Left colon (tissue), 2 donors: ENCODE measurements at places on chromosomes 16 and 17. TPM values are rescaled to one million over a fixed set of nuclear protein-coding genes. Genes with fewer than 3 reads are reported as not detected.

DNA sequence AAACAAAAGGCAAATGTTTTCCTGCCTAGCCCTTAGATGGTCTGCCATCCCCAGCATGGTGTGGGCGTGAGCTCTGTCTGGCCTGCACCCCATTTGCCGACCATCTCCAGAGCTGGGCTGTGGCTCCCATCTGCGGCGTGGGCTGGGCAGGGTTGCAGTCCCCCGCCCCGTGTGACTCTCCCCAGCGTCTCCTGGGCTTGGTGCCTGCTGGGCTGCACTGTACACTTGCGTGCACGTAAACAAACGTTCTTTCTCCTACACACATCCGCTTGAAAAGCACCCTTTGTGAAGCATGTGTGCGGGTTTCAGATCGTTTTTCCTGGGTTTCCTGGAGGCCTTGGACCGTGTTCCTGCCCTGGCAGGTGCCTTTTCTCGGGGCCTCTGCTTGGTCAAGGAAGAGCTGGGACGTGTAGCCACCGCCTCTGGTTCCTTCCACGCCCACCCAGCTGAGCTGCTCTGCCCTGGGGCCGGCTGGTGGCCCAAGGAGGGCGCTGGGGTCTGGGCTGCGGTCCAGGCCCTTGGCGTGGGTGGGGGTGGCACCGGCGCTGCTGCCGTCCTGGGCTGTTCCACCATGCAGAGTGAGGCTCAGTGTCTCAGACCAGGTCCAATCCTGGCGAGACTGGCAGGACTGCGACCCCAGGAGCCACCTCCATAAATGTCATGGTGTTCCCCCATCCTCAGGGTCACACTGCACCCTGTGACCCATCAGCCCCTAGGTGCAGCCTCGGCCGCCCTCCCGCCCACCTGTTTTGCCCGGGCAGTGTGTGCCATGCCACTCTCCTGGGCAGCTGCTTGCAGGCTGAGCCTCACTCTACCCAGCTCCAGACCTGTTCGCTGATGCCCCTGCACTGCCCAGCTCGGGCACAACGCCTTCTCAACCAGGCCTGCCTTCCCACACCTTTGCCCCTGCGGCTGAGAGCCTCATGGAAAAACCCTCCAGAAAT is 9.9 kb upstream of the BAIAP3 start:
- no peak for DNase-seq

DNA sequence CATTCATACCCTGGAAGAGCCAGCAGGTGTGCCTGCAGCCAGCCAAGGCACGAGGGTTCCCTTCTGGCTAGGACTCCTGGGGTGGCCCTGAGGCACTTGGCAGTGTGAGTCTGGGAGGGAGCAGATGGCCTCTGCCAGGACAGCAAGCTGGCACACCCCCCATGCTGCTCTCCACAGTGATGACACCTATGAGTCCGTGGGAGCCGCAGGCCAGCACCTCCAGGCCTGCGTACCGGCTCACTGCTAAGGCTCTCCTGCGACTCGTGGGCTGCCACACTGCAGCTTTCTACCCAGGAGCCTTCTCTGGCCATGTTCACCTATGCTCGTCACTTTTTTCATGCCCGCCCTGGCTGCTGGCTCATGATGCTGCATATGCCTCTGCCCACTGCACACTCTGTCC is 68.1 kb downstream of the NDEL1 start:
- DNase-seq, result no peak

DNA sequence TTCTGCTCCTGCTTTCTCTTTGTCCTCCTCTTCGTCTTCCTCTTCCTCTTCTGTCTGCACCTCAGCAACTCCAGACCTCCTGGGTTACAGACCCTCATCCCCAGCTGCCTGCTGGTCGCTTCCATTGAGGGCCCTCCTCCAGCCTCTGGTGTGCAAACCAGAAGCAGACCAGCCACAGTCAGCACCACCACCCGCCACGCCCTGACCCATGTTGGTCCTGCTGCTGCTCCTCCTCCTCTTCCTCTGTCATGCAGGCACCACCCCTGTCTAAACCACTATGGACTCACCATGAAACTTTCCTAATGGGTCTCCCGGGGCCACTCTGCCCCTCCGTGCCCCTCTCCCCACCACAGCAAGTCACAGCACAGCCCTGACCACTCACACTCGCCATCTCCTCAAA is 11.4 kb upstream of the OGFOD3 start:
- DNase-seq, result no peak

- DNase-seq, result no peak
Observed at GRCh38 chr17:49984283-49984682, 10.7 kb downstream of the DLX3 start.

- DNase-seq, result no peak
Observed at GRCh38 chr17:27621942-27622559, 8.9 kb upstream of the LGALS9 start.

- DNase-seq, result no peak
Observed at GRCh38 chr17:37399265-37399803, 7.3 kb downstream of the ACACA start.

The FMNL1 gene
- 12.2 TPM for total RNA-seq

- DNase-seq, result peak; percentile 77
Observed at GRCh38 chr16:88743693-88744576, 37.6 kb downstream of the CTU2 start.

DNA sequence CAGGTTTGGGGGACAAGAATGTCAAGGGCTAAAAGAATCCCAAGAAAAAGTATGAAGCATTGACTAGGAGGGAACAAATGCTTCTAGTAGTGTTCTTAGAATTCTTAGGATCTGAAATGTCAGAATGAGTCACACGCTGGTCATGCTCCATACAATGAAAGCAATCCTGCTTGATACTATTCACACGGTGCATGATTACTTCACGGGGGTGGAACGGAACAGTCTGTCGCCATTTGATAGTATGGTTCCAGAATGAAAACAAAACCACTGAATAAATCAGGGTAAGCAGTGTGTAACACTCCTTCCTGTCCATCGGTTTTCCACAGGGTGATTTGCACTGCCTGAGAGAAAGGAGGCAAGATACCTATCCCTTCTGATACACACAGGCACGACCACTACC is 22.9 kb upstream of the YWHAE start:
- DNase-seq, result no peak

- no peak for DNase-seq
Observed at GRCh38 chr16:61926766-61927165, 109.5 kb downstream of the CDH8 start.

The RABEP1 gene
- 28.1 TPM for total RNA-seq

The HIGD1B gene
- total RNA-seq, result not detected

DNA sequence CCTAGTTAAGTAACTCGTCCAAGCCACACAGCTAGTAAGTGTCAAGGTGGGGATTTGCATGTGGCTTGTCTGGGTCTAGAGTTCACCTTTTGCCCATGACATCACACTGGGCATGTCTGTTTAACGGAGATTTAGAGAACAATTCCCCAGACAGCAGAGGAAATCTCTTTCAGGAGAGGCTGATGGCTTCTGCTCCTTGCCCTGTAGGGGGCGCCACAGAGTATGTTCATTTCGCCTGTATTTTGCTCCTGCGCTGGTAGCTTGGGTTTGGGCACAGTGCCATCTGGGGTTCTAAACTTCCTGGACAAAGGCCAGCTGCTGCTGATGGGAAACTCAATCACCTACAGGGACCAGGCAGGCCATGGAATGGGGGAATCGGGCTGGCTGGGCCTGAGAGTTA is 20.4 kb downstream of the OTOA start:
- no peak for DNase-seq

The KAT7 gene
- total RNA-seq, result 42.3 TPM

DNA sequence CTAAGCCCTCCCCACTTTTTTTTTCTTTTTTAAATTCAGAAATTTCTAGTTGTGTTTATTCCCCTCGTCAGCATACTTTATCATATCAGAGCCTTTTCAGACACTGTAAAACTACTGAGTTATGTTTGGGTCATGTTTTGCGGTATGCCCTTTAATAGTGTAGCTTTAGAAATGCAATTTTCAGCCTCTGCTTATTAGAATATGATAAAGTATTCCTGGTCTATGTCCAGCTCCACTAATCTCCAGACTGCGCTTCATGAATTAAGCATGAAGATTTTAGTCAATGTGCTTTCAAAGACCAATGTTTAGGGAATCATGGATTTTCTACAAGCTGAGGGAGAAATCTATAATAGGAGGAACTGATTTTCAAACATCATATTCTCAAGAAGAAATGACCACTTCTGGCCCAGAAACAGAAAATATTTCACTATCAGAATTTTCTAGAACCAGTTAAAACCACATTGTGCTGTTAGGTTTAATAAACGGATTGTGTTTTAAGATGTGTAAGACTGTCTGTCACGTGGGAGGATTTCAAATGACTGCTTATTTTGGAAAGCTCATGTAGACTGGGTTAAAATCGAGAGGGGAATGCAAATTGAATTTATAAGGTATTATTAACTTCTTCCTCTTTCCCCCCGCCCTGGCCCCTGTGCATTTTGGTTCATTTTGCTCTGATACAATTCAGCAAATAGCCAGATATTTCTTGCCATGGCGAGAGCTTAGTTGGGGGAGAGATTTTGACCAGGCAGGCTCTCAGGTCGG is 498.5 kb downstream of the WWOX start:
- DNase-seq, result no peak

DNA sequence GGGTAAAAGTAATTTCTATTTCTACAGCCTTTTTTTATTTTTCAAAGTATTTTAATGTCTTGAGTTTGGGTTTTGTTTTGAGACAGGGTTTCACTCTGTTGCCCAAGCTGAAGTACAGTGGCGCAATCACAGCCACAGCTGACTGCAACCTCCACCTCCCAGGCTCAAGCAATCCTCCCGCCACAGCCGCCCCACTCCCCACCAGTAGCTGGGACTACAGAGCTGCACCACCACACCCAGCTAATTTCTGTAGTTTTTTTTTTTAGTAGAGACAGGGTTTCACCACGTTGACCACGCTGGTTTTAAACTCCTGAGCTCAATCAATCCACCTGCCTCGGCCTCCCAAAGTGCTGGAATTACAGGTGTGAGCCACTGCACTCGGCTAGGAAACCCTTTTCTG is 44.0 kb downstream of the TUBD1 start:
- peak; percentile 84 for DNase-seq

The TMC7 gene
- total RNA-seq, result 11.7 TPM

DNA sequence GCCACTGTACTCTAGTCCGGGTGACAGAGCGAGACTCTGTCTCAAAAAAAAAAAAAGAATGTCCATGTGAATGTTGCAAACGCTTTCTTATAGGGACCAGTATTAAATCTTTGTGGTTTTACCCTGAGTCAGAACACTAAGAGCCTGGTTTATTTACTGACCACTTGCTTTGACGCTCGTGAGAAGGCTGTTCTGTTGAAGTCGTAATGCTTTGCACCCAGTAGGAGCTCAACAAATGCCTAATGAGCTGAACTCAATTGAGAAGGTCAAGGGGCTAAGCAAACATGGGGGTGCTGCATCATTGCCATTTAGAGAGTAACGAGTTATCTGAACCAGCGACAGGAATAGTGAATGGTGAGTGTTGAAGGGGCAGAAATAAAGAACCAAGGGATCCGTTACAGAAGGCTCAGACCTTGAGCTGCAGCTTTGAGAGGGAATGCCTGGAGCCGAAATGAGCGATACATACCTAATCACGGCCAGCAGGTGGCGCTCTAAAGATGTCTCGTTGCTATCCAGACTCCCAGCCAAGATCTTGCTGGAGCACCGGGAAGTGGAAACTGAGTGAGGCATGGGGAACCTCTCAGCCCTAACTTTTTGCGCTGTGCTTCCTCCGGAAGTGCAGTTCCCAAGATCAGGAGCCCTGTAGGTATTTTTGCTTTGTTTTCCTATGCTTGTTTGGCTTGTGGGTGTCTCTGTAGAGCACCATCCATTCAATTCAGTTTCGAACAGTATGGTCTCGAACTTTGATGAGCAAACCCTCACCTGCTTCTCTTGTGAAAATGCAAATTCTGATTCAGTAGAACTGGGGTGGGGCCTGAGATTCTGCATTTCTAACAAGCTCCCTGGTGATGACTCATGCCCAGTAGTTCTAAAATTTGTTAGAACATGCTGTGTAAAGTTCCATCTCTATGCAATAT is 12.6 kb upstream of the RNF222 start:
- peak; percentile 85 for DNase-seq

DNA sequence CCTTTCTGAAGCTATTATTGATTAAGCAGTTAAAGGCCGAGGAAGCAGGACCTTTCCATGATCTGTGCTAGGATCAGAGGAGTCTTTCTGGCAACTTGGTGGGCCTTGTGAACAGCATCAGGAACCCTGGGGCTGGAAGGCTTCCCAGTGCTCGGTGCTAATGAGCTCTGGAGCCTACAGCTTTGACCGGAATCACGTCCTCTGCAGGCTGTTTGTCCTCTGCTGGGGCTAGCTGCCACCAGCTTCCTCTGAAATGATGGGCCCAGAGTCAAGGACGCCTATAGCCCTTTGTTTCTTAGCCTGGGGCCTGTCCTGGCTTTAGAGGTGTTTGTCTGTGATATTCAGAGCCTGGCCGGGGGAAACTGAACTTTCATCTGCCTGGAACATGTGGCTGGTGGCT is 111.6 kb downstream of the SHISA9 start:
- no peak for DNase-seq

The CBX2 gene
- 0.49 TPM for total RNA-seq

The CCL14 gene
- 2.3 TPM for total RNA-seq

DNA sequence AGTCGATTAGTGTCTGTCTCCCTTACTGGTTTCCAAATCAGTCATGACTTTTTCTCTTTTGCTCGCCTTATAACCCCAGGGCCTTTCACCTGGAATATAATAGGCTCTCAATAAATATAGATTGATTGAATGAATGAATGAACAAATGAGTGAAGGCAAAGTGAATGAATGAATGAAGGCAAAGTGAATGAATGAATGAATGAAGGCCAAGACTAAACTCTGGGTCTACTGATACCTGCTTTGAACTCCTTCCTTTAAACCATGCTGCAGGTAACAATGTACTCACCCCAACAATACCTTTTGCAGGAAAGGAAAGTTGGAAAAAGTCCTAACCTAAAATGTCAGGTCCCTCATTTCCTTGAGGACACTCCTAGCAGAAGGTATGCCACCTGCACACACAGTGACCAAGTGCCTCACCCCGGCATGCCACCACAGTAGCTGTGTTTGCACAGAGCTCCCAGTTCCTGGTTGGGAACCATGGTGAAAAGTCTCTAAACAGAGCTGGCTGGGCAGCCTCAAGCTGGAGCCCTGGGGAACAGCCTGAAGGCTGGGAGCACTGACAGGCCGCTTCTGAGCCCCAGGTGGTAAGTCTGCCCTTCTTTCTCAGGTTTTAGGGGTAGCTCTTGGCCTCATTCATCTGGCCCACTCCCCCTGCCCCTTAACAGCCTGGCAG is 42.7 kb upstream of the ANKFN1 start:
- peak; percentile 71 for DNase-seq

The OR1A1 gene
- not detected for total RNA-seq

The MT4 gene
- total RNA-seq, result not detected

The ATAD5 gene
- total RNA-seq, result 2.0 TPM

- DNase-seq, result no peak
Observed at GRCh38 chr16:73190256-73190655, 142.3 kb upstream of the ZFHX3 start.
